CD4-positive, CD25-positive, alpha-beta regulatory T cell (primary cell): ENCODE measurements at places on chromosomes 7 and 10. TPM values are rescaled to one million over a fixed set of nuclear protein-coding genes. Genes with fewer than 3 reads are reported as not detected.
A peak's percentile ranks its signal among the peaks of the same experiment; 100 is the strongest.

Gene LRMDA
- 0.10 TPM for total RNA-seq

Gene TRIM50
- total RNA-seq, result not detected

Gene TEX47
- total RNA-seq, result not detected

Gene EPO
- not detected for total RNA-seq

Gene GIMAP4
- 90.1 TPM for total RNA-seq

Gene TET1
- 4.3 TPM for total RNA-seq

Gene CFAP69
- total RNA-seq, result not detected

Gene ARHGEF5
- 10.5 TPM for total RNA-seq

GRCh38 chr10:74451127-74451829, 300.3 kb downstream of the ADK start:
- no peaks in the 10 kb centered on the region for H3K36me3 ChIP-seq
- DNase-seq, result no peak
- H3K4me1 ChIP-seq, result no peaks in the 10 kb centered on the region
- H3K27ac ChIP-seq, result no peak overlapping the region
- H3K4me3 ChIP-seq, result no peak overlapping the region

DNA sequence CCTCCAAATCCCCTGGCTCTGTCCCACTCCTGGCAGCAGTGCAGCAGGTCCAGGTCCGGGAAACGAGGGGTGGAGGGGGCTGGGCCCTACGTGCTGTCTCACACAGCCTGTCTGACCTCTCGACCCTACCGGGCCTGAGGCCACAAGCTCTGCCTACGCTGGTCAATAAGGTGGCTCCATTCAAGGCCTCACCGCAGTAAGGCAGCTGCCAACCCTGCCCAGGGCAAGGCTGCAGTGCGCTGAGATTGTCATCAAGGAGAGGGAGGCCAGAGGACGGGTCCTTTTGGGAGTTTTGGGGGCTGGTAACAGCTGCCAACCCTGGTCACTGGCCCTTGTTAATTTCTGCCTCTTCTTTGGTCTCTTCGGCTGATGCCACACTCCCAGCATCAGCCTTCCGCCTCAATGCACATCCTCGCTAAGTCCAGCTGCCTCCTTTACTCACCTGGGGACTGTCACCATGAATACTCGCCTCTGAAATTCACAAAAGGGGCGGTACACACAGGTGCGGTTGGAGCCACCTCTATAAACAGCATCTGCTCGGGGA, 3.5 kb downstream of the EPO start:
- no peak overlapping the region for H3K4me3 ChIP-seq
- peaks cover 9% of the 10 kb centered on the region for H3K27me3 ChIP-seq
- no peaks in the 10 kb centered on the region for H3K36me3 ChIP-seq
- H3K4me1 ChIP-seq, result peaks cover 7% of the 10 kb centered on the region

DNA sequence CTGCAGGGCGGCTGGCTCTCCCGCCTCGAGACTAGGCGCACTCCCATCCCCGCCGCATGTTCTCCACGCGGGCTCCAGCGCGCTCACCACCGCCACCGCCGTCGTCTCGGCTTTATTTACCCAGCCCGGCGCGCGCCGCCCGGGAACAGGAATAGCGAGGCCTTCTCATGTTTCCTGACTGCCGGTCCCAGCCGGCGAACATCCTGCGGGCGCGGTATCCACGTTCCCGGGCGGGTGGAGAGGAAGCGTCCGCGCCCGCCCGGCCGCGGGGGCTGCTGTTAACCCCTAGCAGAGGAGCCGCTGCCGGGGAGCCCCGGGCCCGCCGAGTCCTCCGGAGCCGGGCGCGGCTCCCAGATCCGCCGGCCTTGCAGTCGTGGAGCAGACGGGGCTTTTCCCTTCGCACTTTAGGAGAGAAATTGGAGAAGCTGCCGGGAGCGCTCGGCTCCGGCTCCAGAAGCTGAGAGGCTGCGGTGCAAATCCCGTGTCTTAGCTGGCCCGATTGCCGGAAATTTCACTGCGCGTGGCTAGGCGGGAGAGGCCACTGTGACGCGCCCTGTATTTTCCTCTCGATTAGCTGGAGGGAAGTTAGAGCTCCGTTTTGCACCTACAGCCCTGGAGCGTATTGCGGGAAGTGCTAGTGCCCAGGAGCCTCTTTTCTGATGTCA, at the start of gene MKX:
MKX (minus strand) TSS at position 88 of the 665 bp plus-strand sequence. CDS start 2,404 bp downstream, outside the sequence.
- H3K27me3 ChIP-seq, result peaks cover 35% of the 10 kb centered on the region
- H3K4me3 ChIP-seq, result no peak within 1 kb of the TSS
- no peaks in the 10 kb centered on the region for H3K36me3 ChIP-seq

DNA sequence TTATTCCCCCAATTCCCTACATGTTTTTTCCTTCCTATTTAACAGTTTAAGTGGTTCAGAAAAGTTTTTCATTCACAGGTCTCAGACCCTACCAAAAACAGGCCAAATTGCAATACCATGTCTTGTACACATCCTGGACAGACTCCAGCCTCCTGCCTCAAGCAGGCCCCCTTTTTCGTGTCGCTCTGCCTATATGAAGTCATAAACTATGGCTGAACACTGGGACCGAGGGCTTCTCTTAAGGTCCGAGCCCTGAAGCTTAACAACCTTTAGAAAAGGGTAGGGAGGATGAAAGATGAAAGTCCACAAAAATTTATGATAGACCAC, 1.4 kb downstream of the FBXW4 start:
- no peak for DNase-seq
- peak overlapping the region; percentile 84 for H3K4me3 ChIP-seq
- peaks cover 37% of the 10 kb centered on the region for H3K4me1 ChIP-seq
- H3K36me3 ChIP-seq, result peaks cover 3% of the 10 kb centered on the region

DNA sequence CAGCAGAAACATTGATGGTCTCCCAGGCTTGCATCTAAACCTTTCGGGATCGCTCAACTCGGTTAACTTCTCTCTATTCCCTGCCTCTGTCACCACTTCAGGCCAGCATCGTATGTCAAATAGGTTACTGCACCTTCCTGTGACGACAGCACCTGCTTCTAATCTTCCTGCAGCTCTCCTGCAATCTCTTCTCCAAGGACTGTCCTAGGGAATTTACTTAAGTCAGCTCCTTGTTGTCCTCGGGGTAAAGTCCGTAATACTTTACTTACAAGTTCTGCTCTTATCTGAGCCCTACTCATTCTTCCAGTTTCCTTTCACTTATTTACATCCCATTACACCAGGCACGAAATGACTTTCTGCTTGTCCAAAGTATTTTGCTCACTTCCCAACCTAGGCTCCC, 372.7 kb upstream of the AKR1E2 start:
- no peaks in the 10 kb centered on the region for H3K36me3 ChIP-seq
- no peak for DNase-seq
- H3K4me3 ChIP-seq, result no peak overlapping the region
- H3K4me1 ChIP-seq, result no peaks in the 10 kb centered on the region
- H3K27ac ChIP-seq, result no peak overlapping the region

- peaks cover 10% of the 10 kb centered on the region for H3K4me1 ChIP-seq
- H3K27me3 ChIP-seq, result no peaks in the 10 kb centered on the region
- no peak for DNase-seq
- no peaks in the 10 kb centered on the region for H3K36me3 ChIP-seq
- no peak overlapping the region for H3K4me3 ChIP-seq
- no peak overlapping the region for H3K27ac ChIP-seq
Measured at GRCh38 chr10:12444981-12445700, 95.8 kb downstream of the CAMK1D start.

- H3K4me3 ChIP-seq, result no peak overlapping the region
- H3K36me3 ChIP-seq, result no peaks in the 10 kb centered on the region
- no peaks in the 10 kb centered on the region for H3K27me3 ChIP-seq
- DNase-seq, result no peak
- H3K4me1 ChIP-seq, result no peaks in the 10 kb centered on the region
Measured at GRCh38 chr10:49595713-49596492, 14.2 kb upstream of the SLC18A3 start.

DNA sequence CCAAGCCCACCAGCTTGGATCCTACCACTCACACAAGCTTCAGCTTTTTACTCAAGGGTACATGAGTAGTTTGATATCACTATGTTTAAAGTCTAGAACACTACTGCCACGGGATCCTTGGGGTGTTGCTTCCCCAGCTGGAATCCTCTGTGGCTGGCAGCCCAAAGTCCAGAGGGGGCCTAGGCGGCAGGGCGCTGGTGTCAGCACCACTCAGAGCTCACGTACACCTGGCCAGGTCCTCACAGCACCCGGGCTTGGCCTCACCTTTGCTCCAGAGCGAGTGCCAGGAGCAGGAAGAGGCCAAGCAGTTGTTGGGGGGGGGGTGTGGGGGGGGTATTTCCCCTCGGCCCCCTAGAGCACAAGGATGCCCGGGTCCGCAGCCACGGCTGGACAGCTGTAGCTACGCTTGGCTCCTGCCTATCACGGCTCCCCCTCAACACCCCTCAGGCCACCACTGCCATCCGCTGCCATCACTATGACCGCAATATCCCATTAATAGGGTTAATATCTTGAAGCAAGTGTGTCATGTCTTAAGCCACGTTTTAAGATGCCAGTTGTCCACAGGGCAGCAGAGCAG, 17.0 kb downstream of the ZDHHC6 start:
- no peak overlapping the region for H3K27ac ChIP-seq
- no peak overlapping the region for H3K4me3 ChIP-seq
- no peaks in the 10 kb centered on the region for H3K27me3 ChIP-seq
- peaks cover 88% of the 10 kb centered on the region for H3K36me3 ChIP-seq
- no peaks in the 10 kb centered on the region for H3K4me1 ChIP-seq
- DNase-seq, result no peak

GRCh38 chr7:112414855-112415490, 35.3 kb upstream of the IFRD1 start:
- peaks cover 3% of the 10 kb centered on the region for H3K27me3 ChIP-seq
- no peaks in the 10 kb centered on the region for H3K36me3 ChIP-seq
- H3K27ac ChIP-seq, result no peak overlapping the region
- H3K4me3 ChIP-seq, result no peak overlapping the region
- no peaks in the 10 kb centered on the region for H3K4me1 ChIP-seq

DNA sequence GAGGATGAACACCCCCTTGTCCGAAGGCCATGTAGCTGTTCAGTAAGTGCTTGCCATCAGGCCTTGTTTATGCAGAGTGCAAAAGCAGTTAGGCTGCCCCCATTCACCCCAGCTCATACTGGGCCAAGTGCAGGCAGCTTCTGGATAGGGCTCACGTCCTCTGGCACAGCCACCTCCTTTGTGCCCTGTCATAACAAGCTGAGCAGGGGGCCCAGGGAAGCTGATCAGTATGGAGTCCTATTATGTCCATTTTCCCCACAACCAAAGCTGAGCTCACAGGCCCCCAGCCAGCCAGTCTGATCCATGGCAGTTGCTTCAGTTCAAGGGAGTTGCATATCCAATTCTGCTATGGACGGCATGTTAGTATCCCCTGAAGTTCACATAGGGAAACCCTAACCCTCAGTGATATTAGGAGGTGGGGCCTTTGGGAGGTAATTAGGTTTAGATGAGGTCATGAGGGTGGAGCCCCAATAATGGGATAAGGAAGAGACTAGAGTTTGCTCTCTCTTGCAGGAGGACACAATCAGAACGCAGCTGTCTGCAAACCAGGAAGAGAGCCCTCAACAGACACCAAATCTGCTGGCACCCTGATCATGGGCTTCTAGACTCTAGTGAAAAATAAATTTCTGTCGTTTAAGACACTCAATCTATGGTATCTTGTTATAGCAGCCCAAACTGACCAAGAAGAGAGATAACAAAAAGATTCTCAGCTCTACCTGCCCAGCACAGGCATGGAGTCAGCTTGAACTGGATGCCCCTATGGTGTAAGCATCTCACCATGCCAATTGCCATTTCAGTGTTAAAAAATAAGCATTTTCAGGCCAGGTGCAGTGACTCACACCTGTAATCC, 155.9 kb downstream of the FGFR2 start:
- no peaks in the 10 kb centered on the region for H3K27me3 ChIP-seq
- H3K27ac ChIP-seq, result no peak overlapping the region
- H3K4me1 ChIP-seq, result no peaks in the 10 kb centered on the region
- DNase-seq, result no peak
- no peak overlapping the region for H3K4me3 ChIP-seq

DNA sequence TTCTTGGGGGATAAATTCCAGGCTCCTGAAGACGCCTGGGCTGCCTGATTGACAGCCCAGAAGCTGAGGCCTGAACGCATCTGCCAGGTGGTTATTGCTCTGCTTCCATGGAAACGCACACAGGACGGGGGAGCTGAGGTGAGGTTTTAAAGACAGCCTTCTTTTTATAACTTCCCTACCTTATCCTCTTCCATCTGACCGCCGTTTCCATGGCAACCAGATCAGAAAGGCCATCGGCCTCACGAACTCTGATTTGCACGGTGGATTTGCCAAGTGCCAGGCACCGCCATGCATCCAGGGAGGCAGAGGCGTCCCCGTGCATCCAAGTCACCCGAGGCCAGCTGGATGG, 260.9 kb downstream of the ADARB2 start:
- no peaks in the 10 kb centered on the region for H3K27me3 ChIP-seq
- H3K4me3 ChIP-seq, result no peak overlapping the region

- H3K36me3 ChIP-seq, result no peaks in the 10 kb centered on the region
- no peaks in the 10 kb centered on the region for H3K27me3 ChIP-seq
- H3K4me3 ChIP-seq, result no peak overlapping the region
- H3K27ac ChIP-seq, result no peak overlapping the region
- H3K4me1 ChIP-seq, result no peaks in the 10 kb centered on the region
Measured at GRCh38 chr10:49000437-49001398, 61.1 kb upstream of the LRRC18 start.

- H3K36me3 ChIP-seq, result no peaks in the 10 kb centered on the region
- H3K27me3 ChIP-seq, result peaks cover 4% of the 10 kb centered on the region
- no peak for DNase-seq
- H3K4me1 ChIP-seq, result peaks cover 10% of the 10 kb centered on the region
Measured at GRCh38 chr7:44106311-44107065, 2.3 kb downstream of the AEBP1 start.

GRCh38 chr10:84765086-84765485, 436.7 kb downstream of the CCSER2 start:
- no peak for DNase-seq
- no peaks in the 10 kb centered on the region for H3K27me3 ChIP-seq
- no peak overlapping the region for H3K4me3 ChIP-seq
- H3K27ac ChIP-seq, result no peak overlapping the region
- no peaks in the 10 kb centered on the region for H3K4me1 ChIP-seq

GRCh38 chr7:94941844-94942632, 34.6 kb downstream of the PPP1R9A start:
- H3K36me3 ChIP-seq, result no peaks in the 10 kb centered on the region
- H3K27ac ChIP-seq, result no peak overlapping the region
- H3K27me3 ChIP-seq, result no peaks in the 10 kb centered on the region
- no peak for DNase-seq

DNA sequence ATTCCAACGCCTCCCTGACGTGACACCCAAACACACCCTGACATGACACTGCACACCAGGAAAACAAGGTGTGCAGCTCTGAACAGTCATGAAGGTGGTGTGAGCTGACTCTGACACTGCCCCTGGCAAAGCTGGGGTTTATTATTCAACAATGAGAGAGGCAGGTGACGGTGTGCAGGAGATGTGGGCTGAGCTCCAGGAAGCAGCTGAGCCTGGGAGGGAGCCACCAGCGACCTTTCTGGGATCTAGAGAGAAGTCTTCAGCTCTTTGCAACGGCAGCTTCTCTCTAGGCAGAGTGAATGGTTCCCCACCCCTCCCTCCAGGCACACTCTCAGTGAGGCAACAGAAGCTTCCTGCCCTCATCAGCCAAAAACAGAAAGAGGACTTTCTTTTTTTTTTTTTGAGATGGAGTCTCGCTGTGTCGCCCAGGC, 65.6 kb downstream of the SH3PXD2A start:
- peaks cover 8% of the 10 kb centered on the region for H3K4me1 ChIP-seq
- DNase-seq, result peak; percentile 62
